ENCODE measurements at places on chromosomes 5 and 9.
A peak's percentile ranks its signal among the peaks of the same experiment; 100 is the strongest.

DNA sequence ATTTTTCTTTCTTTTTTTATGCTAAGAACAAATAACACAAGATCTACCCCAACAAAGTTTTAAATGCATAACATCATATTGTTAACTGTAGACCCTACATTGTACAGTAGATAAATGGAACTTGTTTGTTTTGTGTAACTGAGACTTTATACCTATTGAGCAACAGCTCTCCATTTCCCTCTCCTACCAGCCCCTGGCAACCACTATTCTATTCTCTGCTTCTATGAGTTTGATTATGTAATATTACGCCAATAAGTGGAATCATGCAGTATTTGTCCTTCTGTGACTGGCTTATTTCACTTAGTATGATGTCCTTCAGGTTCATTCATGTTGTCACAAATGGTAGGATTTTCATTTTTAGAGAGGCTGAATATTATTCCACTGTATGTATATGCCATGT is 308.2 kb upstream of the PRR16 start:
- no peak for DNase-seq

- DNase-seq, result no peak
Measured at GRCh38 chr5:122715095-122715494, 59.8 kb upstream of the SNX2 start.

DNA sequence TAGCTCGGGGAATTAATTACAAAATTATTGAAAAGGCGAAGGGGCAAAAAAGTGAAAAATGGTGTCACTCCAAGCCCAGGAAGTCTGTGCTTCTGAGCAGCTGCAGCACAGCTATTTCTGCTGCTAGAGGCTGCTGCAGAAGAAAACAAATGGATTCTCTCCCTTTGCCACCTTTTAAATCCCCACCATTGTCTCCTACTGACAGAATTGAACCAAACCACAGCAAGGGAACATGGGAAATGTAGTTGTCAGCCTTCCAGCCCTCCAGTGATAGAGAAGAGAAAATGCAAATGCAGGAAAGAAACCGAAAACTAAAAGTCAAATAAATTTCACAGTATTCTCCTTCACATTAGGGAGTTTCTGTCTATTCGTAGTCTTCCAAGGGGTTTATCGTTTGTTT is 33.4 kb upstream of the CDC42SE2 start:
- DNase-seq, result no peak

DNA sequence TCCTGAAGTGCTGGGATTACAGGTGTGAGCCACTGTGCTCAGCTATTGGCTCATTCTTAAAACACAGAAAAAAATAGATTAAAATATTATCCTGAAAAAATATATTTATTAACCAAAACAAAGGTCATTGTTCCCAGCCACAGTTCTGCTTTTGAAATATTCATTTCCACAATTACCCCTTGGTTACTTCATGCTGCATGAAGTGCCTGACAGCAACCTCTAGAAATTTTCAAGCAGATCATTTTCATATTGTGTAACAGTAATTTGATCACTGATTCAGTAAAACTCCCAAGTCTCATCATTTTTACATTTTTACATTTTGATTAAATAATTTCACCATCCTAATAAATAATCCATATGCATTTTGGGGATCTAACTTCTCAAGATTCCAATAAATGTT is 18.8 kb upstream of the GNAQ start:
- no peak for DNase-seq

- DNase-seq, result no peak
Measured at GRCh38 chr9:136363949-136364748, 605 bp upstream of the DNLZ start.

- DNase-seq, result no peak
Measured at GRCh38 chr9:132853482-132853881, 24.6 kb downstream of the AK8 start.

DNA sequence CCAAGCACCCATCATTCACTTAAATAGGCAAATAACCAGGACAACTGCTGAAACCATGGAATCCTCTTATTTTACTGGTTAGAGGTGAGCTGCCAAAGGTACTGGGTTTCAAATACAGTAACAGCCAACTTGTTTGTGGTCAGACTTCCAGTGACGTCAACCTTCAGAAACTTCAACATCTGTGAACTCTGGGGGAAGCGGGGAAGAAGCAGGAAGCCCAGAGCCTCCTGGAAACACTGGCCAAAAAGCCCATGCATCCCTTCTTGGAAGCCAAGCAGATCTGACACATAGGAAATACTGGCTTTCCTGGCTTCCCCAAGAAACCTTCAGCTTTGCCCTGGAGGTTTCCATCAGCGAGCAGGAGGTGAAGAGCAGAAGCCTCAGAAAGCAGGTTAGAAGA is 4.9 kb upstream of the FRRS1L start:
- DNase-seq, result no peak

GRCh38 chr5:170235876-170236864 is 3.4 kb downstream of the C5orf58 start:
- DNase-seq, result no peak

DNA sequence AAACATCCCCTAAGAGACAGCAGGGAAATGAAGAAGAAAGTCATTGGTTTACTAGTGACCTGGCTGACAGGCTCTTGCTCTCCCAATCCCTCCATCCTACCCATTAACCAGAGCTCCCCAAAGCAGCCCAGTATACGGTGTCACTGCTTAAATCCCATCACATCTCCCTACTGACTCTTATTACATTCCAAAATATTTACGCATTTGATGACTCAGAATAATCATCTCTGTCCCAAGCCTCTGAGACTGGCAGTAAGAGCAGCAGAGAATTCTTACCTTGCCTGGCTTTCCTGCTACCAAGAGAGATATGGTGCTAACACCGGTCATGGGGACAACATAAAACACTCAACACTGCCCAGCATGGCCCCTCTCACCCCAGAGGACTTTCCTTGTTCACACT is 20.2 kb upstream of the WHRN start:
- no peak for DNase-seq

GRCh38 chr5:94807985-94808384 is 189.5 kb downstream of the SLF1 start:
- DNase-seq, result no peak

GRCh38 chr9:73155377-73155776 is 3.7 kb downstream of the ANXA1 start:
- DNase-seq, result no peak

DNA sequence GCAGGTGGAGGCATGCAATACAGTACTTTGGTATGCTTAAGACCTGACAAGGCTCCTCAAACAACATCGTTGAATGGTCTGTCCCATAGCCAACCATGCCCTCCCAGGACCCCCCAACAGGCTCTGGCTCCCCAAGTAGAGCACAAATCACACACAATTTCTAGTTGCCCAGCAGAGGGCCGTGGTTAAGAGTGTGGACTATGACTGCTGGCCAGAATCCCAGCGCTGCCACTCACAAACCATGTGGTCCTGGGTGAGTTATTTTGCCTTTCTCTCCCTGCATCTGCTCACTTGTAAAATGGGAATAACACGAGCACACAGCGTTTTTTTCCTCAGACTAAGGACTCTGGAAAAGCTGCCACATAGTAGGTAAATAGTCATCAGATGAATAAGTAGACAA is 6.5 kb downstream of the CKMT2 start:
- DNase-seq, result no peak

DNA sequence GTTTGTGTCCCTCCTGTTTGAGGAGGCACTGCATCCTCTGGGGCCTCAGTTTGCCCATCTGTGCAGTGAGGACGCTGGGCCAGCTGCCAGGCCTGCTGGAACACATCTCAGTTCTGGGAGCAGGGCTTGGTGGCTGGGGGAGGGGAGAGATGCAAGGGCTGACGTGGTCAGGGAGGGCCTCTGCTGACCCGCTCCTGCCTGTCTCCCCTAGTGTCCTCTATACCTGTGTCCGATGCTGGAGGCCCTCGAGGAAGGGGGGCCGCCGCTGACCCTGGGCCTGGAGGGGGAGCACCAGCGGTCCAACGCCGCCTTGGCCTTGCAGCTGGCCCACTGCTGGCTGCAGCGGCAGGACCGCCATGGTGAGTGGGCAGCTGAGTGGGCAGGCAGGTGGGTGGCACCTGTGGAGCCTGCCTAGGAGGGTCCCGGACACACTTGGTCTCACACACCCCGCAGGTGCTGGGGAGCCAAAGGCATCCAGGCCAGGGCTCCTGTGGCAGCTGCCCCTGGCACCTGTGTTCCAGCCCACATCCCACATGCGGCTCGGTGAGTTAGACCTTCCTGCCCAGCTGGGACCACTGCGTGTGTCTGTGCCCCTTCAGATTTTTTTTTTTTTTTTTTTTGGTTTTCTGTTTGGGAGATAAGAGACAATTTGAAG is 5.8 kb downstream of the FPGS start:
- DNase-seq, result no peak

GRCh38 chr5:178685386-178686059 is 44.9 kb downstream of the ZNF354A start:
- no peak for DNase-seq

DNA sequence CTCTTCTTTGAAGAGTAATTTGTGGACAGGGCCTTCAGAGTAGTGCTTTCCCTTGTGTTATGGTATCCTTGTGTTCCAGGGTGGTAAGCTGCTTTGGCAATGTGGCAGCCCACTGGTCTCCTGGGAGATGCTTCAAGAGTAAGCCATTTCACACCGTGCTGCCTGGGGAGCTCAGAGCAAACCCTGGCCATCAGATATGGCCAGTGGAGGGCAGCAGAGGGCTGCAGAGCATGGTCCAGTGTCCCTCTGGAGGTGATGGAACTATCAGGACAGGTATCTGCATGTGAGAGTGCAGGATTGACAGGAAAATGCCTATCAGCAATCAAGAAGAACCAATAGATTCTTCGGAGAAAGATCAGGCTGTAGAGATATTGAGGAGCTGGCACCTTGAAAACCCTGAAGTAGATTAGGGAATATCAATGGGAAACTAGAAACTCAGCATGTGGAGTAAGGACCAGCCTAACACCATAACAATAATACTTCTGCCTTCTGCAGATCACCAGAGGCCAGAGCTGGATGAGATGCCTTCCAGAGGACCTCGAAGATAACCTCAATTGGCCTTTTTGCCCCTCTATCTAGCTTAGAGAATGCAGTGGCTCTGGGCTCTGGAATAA is 90.8 kb downstream of the PLPPR1 start:
- DNase-seq, result peak; percentile 41

DNA sequence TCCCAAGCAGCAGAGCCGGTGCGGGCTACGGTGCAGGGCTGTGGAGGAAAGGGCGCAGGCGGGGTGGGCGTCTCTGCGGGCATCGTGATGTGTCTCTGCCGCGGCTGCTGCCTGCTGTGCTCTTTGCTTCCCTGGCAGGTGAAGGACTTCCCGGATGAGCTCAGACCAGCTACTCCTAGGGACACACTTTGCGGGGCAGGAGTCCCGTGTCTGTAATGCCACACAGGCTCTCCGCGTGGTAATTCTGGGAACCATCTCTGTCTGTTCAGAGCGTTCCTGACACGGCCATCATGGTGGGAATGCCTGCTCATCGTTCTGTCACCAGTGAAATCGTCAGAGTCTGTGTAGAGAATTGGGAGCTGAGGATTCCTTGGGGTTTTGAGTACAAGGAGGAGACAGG is 235.5 kb downstream of the FANCC start:
- no peak for DNase-seq

- peak; percentile 43 for DNase-seq
Measured at GRCh38 chr9:12640016-12640587, 53.1 kb upstream of the TYRP1 start.

DNA sequence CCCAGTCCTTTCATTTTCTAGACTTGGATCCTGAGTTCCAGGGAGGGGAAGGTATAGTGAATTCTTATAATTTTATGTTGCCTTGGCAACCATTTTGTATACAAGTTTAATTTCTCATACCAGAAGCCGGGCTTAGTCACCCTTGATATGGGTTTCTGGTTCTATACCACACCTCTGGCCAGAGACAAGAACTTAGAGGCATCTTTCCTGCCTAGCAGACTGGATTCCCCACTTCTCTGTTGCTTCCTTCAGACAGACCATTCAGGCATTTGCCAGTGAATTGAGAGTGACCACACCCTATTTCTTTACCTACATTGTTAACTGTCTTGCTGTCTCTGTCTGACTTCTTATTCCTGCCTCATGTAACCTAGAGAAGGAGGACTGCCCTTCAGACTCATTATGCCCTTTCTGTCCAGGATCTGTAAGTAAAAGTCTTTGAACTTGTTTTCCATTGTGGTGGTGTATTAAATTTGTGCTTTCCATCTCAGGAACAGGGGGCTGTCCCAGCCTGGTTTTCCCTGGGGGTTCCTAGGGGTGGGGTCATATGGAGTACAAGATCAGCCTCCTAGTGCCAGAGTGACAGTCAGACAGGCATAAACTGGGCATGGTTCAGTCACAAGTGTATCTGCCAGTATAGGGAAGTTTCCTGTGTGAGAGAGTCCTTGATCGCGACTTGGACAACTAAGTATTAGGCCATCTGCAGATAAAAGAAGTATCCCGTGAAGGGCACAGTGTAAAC is 27.4 kb downstream of the TNFSF8 start:
- DNase-seq, result no peak

- DNase-seq, result no peak
Measured at GRCh38 chr9:79384501-79384900, 187.3 kb upstream of the TLE4 start.

DNA sequence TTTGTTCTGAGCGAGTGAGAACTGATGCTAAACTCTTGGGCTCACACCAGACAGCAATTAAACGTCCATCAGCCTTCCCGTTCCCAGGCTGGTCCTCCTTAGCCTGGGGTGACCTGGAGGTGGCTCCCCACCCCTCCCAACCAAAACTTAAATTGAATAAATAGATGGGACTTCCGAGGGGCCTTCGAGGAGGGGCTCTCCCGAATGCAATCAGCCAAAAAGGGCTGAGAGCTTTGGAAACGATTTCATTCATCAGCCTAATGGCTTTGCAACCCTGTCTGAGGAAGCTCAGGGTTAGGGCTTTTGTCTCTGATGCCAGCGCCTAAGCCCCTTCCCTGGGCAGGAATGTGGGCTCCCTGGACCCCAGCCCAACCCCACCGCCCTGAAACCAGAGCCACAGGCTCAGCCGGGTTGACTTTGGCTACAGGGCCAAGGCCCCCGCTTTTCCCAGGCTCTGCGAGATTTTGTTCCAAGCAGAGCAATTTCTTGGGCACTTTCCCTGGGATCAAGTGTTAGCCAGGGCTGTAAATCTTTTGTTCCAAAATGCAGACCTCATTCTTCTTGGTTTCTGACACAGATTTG is 29.2 kb downstream of the LHX3 start:
- no peak for DNase-seq

- no peak for DNase-seq
Measured at GRCh38 chr9:14289916-14290315, 24.0 kb downstream of the NFIB start.

DNA sequence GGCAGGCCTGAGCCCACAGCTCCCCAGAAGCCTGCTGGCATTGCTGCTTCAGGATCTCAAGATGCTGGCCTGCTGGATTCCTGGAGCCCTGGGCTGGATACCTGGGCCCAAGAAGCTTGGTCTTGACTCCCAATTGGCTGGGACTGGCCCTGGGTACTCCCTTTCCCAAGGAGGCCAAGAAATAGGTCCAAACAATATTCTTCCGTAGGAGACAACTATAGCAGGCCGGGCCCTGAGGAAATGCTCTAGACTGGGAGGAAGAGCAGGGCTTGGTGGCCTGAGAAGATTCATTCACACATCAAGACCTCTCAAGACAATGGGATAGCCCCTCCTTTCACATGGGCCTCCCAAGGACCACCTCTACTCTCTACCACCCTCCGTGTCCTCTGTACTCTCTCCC is 7.9 kb downstream of the CSF2 start:
- no peak for DNase-seq

GRCh38 chr9:125493881-125494652 is 212.9 kb downstream of the MAPKAP1 start:
- no peak for DNase-seq

Measured in NCI-H1930 (cell line).